SK-MEL-5 (cell line): ENCODE measurements at places on chromosomes 1 and 21.

GRCh38 chr1:245256528-245256927, 101.7 kb downstream of the KIF26B start:
- no peak for DNase-seq

DNA sequence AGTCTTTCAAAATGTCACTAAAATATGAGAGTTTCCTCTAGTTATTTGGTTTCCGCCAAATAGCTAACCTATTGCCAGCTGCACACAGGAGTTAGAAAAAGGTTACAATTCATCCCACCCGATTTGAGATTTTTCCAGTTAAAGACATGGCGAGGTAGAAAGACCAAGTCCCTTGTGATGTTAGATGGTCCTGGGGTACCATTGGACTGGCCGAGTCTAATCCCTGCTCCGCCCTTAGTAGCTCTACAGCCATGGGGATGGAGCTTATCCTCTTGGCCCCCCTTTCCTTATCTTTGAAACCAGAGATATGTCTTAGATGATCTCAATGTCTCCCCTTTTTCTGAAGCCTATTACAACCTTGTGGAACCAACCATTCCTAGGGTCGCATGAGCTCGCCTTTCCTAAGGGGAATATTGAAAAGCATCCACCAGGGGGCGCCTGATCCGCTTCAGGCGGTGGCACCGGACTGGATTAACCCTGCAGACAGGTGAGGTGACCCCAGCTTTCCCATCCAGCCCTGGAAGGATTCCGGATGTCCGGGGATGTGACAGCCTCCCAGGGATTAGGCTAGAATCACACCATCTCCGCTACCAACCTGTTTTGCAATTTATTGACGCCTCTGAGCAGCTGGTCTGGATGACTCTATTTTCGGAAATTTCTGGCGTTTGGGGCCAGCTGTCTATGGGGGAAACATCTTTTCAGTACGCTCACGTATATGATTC, 68.3 kb upstream of the SIM2 start:
- peak; percentile 64 for DNase-seq

DNA sequence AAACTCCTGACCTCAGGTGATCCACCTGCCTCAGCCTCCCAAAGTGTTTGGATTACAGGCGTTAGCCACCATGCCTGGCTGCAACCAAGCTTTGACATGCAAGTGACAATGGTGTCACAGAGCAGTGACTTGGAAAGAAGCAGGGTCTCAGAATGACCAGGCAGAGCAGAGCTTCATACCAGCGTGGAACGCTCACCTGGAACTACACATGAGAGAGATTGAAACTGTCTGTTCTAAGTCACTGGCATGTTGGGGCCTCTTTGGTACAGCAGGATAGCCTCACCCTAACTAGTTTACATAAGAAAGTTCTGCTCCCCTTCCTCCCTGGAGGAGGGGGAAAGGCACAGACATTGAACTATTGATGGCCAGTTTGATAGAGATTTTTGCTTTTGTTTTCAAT, 47.5 kb upstream of the ITPKB start:
- no peak for DNase-seq

- no peak for DNase-seq
Observed at GRCh38 chr1:42956739-42957138, 1.9 kb downstream of the SLC2A1 start.

DNA sequence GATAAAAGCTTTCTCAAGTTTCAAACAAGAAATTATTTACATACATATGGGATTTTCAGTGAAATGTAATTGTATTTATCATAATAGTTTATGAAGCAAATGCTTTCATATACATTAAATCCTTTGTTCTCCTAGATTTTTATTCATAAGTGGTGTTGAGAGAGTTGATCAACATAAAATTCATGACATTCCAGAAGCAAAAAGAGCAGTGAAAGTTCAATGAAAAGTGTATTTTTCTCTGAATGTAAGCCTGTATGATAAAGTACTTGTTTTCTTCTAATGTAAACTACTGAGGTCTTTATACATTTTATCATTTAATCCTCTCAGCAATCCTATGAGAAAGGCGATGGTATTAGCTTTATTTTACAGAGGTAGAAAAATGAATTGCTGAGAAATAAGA, 146.5 kb downstream of the PLA2G4A start:
- no peak for DNase-seq

- no peak for DNase-seq
Observed at GRCh38 chr1:71350330-71350729, 269.5 kb upstream of the ZRANB2 start.

DNA sequence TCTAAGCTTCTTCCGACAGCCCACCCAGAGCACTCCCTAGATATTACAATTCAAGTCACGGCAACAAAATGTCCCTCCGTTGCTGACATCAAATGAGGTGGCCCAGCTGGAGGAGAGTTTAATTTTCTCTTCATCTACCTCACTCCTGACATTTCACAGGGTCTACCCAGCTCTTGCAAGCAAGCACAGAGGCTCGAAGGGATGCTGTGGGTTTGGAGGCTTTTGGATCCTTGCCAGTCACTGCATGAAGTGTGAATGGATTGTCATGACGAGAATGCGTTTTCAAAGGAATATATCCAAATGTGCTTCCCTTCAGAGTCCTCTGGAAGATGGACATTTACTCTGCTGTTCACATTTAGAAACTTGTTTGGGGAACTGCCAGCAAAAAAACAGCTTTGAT, 33.5 kb downstream of the CAPN8 start:
- DNase-seq: no peak

DNA sequence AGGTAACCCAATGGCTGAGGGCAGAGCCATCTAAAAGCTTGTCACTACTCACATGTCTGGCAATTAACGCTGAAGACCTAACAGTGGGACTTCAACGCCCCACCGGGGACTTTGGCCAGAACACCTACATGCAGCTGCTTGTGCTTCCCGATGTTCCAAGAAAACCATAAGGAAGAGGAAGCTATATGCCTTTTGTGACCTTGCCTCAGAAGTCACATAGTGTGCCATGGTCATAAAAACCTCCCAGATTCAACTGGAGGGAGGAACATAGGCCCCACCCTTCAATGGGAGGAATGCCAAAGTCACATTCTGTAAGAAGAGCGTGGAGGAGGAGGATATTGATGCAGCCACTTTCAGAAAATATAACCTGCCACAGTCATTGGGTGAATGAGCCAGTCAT, 147.8 kb upstream of the MAGI3 start:
- DNase-seq: no peak

- DNase-seq: no peak
Observed at GRCh38 chr1:63590166-63590560, 3.0 kb upstream of the PGM1 start.

- DNase-seq: no peak
Observed at GRCh38 chr21:31213787-31214186, 130.3 kb downstream of the TIAM1 start.

- DNase-seq: peak; percentile 90
Observed at GRCh38 chr21:33127154-33127867, 57.4 kb downstream of the OLIG1 start.

DNA sequence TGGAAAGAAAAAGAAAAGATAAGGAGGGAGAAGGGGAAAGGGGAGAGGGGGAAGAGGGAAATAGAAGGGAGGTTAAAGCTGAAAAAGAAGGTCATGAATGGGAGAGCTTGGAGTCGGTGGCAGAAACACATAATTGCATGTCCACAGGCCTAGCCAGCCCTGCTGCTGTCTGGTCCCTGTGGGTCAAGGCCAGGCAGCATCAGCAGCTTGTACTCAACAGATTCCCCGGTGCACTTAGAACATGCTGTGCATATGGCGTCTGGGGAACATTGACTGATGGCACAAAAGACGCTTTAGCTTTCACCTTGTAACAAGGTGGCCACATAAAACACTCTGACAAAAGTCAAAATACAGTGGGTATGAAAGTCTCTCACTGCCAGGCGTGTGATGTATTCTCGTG, 25.9 kb downstream of the COG2 start:
- no peak for DNase-seq

- DNase-seq: no peak
Observed at GRCh38 chr1:195328102-195328501, 1280.1 kb downstream of the KCNT2 start.

- DNase-seq: no peak
Observed at GRCh38 chr1:214842856-214843255, 239.7 kb upstream of the KCNK2 start.

DNA sequence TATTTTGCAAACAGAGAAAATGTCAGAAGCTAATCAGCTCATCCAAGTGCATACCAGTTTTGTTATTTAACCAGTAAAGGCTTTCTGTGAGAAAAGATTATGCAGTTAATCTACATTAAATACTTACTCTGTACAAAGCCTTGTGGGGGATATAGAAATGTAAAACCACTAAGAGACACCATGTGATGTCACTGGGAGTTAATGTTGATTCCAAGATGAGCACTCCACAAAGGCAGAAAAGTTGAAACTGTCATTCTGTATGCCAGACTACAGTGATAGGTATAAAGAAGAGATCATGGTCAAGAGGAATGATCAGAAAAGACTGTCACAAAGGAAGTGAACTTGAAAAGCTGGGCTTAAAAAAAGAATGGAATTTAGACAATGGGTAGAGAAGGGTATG, 100.3 kb upstream of the SGIP1 start:
- DNase-seq: no peak

GRCh38 chr1:99269321-99269720, 5.0 kb downstream of the PLPPR4 start:
- DNase-seq: no peak

- no peak for DNase-seq
Observed at GRCh38 chr21:27806281-27806680, 839.4 kb upstream of the ADAMTS5 start.

DNA sequence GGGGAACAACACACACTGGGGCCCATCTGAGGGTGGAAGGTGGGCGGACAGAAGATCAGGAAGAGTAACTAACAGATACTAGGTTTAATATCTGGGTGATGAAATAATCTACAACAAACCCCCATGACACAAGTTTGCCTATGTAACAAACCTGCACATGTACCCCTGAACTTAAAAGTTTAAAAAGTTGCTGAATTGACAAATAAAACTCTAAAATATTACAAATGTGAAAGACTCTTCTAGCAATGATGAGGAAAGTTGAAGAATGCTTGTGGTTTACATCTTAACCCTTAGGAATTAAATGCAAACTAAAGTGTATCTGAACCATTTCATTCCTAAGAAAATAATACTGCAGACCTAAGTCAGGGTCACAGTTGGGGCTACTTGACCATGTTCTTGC, 525.6 kb upstream of the CAMK1G start:
- DNase-seq: no peak

DNA sequence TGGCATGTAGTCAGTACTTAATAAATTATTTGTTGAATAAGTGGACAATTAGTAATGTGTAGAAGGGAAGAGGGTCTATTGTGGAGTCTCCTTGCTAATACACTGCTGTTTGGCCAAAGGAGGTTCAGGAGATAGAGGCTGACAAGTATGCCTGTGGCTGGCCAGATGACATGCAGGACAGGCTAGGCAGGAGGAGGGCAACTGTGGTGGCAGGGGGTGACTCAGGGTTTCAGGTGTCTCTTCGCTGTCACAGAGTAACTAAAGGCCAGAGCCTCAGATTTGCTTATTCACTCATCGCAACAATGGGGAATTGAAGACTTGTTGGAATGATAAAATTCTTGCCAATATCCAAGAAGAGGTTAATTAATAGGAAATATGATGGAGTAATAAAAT, 33.1 kb downstream of the THRAP3 start:
- no peak for DNase-seq

GRCh38 chr21:42684109-42684916, 30.9 kb downstream of the PDE9A start:
- DNase-seq: no peak

DNA sequence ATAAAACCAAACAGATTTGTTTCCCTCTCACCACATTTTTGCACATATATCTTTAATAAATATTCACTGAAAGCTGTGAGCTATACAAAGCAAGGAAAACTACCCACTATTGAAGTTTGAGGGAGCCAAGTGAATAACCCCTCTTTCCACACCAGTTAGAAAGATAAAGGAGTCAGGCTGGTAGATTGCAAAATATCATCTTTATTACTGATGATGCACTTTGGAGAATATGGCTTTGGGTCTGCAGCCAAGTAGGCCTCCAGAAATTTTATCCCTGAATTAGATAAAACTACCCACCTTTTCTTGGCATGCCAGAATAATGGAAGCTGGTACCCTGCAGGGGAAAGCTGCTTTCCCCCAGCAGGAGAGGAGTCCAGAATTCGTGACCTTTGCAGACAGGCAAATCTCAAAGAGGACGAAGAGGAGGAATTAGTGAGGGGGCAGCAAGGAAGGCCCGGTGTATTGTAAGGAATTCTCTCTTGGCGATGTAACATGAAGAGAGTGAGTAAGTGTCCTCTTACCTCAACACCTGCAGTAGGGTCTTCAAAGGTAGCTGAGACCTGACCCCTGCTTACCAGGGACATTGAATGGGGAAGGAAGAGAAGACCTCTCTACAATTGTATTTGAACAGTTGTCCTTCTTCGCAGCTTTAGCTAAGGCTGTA, 84.7 kb downstream of the LRRC8D start:
- DNase-seq: no peak

DNA sequence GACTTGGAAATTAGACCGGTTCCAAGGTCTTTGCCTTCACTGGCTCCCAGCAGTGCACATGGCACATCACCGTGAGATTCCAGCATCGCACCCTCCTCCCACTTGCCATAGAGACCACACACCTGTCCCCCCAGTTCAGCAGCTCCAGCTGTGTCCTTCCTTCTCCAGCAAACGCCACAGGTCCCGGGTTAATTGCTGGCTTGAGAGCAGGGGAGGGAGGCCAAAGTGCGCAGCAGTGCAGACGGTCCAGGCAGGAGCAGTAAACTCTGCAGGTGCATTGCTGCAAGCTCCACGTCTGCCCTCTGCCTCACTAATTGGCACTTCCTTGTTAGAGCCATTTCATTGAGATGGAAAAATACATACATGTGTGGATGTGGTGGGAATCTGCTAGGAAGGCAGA, 65.3 kb downstream of the KLHDC7A start:
- no peak for DNase-seq
